ENCODE measurements at places on chromosomes 5 and 9.
A peak's percentile ranks its signal among the peaks of the same experiment; 100 is the strongest.

GRCh38 chr5:172773481-172774469 lies 2.8 kb upstream of the DUSP1 start:
- DNase-seq = peak; percentile 48

DNA sequence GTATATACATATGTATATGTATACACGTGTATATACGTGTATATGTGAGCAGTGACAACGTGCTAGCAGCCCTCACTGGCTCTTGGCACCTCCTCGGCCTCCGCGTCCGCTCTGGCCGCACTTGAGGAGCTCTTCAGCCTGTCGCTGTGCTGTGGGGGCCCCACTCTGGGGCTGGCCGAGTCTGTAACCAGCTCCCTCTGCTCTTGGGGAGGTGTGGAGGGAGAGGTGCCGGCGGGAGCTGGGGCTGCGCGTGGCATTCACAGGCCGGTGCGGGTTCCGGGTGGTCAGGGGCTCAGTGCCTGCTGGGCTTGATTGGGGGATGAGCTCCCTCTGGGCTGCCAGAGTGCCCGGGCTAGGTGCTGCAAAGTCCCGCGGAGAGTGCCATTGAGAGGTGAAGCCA lies 24.1 kb upstream of the OSMR start:
- DNase-seq = no peak

DNA sequence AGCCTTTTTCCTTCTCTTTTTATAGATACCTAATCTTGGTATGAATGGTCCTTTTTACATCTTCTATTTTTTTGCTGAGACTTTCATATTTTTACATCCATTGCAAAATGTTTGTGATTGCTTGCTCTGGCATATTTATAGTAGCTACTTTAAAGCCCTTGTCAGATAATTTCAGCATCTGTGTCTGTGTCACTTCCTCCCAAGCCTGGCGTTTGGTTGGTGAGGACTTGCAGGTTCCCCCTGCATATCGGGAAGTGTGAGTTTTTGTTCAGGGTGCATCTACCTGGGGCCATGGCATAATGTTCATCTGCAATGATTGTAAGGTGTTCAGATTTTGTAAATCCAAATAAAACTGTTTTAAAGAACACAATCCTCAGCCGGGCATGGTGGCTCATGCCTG lies 8.9 kb downstream of the FBXW5 start:
- DNase-seq = no peak

GRCh38 chr5:157381746-157382145 lies 78.3 kb upstream of the NIPAL4 start:
- DNase-seq = no peak

DNA sequence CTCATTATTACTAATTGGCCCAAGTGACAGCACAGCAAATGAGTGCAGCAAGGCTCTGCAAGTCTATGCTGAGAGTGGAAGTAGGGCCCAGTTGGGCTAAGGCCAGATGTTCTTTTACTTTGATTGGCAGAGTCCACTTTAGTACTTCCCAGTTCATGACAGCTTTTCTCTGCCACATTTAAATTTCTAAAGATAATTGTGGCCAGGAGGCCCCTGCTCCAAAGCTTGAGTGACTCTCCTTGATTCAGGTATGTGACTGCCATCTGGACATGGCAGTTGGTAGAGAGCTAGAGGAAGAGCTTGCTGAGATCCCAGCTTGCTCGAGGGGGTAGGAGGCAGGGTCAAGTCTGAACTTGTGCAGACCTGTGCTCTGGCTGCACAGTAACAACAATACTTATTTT lies 154.1 kb downstream of the CARTPT start:
- no peak for DNase-seq

- DNase-seq = no peak
Measured at GRCh38 chr5:159120446-159120845, 20.7 kb upstream of the EBF1 start.

GRCh38 chr9:132171702-132172101 lies 9.8 kb downstream of the NTNG2 start:
- DNase-seq = no peak

DNA sequence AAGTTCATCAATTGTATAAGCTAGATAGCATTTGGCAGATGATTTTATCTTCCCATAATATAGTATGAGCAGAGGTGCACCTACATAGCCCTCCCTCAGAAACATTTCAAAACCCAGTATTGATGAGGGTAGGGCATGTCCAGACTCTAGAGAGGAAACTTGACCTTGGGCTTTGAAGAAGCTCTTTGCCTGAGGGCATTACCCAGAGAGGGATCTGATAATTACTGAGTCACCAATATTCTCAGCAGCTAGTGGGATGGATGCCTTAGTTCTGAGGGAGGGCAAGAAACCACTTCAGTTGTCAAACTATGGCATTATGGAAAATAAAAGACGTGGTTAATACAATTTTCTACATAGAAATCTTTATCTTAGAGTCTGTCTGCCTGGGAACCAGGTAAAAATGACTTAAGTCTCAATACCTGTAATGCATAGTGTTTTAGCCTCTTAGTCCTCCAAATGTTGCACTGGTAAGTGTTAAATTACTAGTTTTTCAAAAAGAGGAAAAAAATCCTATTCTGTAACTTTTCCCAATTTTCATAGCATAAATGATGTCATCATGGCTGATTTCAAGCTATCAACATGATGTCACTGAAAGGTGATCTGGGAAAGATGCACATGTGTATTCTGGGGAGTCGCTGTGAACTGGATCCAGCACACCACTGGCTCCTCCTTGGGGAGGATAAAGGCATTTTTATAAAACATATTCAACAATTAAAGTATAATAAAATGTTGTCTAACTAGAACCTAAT lies 809.0 kb downstream of the KCTD16 start:
- no peak for DNase-seq

- no peak for DNase-seq
Measured at GRCh38 chr5:113223831-113224604, 210.8 kb downstream of the TSSK1B start.

- DNase-seq = no peak
Measured at GRCh38 chr9:6239048-6239461, 23.4 kb downstream of the IL33 start.

DNA sequence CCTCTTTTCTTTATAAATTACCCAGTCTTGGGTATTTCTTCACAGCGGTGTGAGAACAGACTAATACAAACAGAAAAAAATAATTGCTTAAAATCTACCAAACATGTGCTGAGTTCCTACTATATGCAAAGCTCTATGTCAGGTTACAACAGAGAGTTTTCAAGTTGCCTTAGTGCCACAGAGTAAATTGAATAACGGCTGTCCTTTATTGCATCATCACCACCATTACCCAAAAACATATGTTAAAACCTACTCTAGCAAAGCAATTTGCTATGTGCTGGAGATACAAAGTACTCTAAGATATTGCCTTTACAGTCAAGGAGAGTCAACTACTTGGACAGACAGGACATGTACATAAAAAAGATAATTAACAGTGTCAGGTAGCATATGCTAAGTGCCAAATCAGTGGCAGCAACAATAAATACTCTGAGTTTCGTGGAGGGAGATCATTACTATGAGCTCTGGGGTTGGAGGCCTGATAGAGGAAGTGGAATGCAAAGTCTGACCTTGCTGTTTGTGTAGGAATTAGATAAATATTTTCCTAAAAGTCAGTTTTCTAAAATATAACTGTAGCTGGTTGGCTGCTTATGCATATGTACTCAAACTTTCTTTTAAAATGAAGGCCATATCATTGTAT lies 1058.7 kb upstream of the WWC1 start:
- DNase-seq = no peak
